Amniotic stem cell (primary cell): ENCODE measurements at places on chromosomes 5 and 9.

- DNase-seq = no peak
These were observed 114.4 kb downstream of the UBE2R2 start for GRCh38 chr9:33931326-33931725.

GRCh38 chr5:162274679-162275078 lies 207.1 kb downstream of the GABRG2 start:
- no peak for DNase-seq

DNA sequence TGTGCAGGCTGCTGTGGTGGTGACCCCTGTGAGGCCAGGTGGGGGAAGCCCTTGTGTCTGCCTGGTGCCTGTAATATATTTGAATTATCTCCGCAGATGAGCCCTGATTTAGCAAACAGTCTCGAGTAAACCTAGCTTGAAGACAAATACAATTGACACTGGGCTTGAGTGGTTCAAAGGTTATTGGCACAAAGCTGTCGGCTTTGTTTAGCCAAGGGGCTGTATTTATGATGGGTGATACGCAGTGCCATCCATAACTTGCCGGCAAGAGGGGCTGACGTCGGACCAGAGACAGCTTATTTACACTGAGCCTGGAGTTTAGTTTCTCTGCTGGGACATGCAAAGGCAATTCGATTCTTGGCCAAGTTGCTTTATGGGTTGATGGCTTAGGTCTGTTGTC lies 20.0 kb upstream of the PITX1 start:
- DNase-seq = no peak

DNA sequence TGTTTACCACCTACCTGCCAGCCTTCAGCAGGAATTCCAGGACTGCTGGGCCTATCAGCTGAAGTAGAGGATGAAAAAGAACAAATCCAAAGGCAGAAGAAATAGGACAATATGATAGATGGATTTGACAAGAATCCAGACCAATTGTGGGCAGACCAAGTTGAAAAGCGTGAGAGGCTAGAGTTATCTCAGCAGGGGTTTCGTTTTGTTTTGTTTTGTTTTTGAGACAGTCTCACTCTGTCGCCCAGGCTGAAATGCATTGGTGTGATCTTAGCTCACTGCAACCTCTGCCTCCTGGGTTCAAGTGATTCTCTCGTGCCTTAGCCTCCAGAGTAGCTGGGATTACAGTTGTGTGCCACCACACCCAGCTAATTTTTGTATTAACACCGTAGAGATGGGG lies 113.2 kb downstream of the PALM2AKAP2 start:
- no peak for DNase-seq

GRCh38 chr9:15010581-15010980 lies 100.4 kb upstream of the FREM1 start:
- DNase-seq = no peak

- DNase-seq = no peak
These were observed 43.3 kb downstream of the VAV2 start for GRCh38 chr9:133948561-133949485.

- DNase-seq = no peak
These were observed 2.3 kb upstream of the GMCL2 start for GRCh38 chr5:178189433-178189832.

DNA sequence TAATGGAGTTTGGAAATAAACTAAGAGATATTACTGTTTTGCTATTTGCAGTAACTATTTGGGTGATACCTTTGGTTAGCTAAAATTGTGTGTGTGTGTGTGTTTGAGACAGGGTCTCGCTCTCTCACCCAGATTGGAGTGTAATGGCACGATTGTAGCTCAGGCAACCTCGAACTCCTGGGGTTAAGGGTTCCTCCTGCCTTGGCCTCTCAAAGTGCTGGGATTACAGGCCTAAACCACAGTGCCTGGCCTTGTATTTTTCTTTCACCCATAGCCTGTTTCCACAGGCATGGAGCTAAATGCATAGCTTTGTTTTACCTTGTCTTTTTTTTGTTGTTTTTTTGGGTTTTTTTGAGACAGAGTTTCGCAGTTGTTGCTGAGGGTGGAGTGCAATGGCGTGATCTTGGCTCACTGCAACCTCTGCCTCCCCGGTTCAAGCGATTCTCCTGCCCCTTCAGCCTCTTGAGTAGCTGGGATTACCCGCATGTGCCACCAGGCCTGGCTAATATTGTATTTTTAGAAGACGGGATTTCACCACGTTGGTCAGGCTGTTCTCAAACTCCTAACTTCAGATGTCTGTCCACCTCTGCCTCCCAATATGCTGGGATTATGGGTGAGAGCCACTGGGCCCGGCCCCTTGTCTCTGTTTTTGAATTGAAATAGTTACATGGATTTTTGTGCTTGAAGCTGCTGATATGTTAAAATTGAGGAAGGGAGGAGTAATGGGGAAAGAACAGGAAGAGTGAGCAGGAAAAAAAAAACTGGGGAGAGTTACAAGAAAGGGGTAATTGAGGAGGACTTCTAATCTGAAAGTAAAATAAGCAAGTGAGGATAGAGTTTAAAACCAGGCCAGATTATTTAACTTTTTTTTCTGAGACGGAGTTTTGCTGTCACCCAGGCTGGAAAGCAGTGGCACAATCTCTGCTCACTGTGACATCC lies 5.7 kb downstream of the GPBP1 start:
- DNase-seq = no peak

DNA sequence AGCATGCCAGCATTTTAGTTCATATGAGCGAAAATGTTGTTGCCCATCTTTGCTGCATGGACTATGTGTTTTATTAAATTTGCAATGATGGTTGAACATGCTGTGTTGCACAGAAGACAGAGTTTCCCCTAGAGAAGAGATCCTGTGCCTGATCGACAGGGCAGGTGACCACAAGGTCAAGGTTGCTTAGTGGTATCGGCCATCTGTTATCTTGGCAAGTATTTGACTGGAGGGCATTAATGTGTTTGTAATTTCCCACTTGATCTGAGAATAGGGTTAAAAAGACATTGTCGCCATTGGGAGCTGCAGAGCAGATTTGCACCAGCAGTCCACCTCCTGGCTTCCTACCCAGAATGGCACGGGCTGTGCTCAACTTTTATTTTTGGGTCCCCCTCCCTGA lies 1523.6 kb upstream of the WWC1 start:
- no peak for DNase-seq

- no peak for DNase-seq
These were observed 3.4 kb downstream of the G3BP1 start for GRCh38 chr5:151775025-151775606.

DNA sequence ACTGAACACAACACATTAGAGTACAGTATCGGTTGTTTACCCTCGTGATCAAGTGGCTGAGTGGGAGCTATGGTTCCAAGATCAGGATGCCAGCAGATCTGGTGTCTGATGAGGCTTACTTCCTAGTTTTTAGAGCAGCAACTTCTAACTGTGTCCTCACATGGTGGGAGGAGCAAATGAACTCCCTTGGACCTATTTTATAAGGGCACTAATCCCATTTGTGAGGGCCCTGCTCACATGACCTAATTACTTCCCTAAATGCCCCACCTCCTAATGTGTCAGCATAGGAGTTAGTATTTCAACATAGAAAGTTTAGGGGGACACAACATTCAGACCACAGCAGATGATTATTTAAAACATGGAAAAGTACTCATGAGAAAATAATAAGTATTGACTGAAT lies 111.8 kb downstream of the GCNT1 start:
- no peak for DNase-seq

DNA sequence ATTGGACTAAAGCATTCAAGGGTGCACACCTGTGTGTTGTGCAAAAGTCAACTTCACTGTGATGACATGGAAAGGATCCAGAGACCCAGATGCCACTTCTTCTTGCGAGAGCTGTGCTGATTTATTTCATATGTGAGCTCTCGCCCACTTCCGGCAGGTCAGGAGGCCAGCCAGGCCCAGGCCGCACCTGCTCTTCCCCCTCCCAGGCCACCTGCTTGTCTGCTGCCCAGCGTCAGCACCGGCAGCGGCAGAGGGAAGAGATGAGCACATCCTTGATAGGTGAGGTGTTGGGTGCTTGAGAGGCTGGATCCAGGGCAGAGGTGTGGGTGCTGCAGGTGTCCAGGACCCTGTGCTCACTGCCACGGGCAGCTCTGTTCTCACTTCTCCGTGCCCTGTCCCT lies 242.9 kb downstream of the FANCC start:
- no peak for DNase-seq

DNA sequence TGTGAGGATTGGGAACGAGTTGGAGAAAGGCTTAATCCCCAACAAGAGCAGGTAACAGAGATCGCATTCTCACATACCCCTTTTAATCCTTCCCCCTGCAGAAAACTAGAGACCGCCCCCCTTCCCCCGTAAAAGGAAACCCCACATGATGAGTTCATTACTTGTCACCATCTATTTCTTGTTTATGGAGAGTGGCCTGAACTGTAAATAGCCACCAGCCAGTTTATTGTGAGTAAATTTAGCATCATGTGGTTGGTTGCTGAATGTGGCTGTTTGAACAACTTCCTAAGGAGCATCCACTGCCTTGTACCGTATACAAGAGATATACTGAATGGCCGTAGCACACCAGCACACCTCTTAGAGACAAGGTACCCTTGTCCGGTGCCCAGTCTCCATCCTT lies 62.1 kb downstream of the TJP2 start:
- DNase-seq = no peak

DNA sequence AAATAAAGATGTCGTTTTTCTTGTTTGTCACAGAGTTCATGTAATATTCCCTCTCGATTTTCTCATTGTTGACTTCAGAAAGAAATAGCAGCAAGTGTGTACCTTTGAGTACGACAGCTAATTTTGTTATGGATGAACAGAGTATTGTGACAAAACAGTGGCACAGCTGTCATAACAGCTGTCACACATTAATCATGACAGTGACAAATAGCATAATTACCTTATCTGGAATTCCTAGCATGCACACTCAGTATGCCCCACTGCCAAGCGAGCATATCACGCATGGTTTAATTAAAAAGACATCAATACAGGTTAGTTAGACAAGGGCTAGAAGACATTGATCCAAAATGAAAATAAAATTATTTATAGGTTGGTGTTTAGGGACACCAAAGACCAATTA lies 375.1 kb downstream of the SPATA31D1 start:
- no peak for DNase-seq

DNA sequence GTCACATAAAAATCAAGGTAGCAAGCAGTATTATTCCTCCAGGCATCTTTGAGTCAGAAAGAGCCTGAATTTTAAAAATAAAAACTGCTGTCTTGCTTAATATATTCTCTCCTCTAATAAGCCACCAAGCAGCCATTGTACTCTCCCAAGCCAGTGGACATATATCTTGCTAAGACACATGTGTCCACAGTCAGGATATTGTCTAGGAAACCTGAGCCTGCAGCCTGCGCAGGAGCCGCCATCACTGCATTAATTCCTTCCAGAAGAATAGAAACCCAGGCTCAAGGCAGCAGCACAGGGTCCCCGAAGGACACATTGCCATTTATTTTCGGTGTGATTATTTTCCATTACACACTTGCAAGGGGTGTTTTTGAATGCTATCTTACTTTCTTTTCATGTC lies 345.3 kb downstream of the ARHGEF28 start:
- DNase-seq = no peak

GRCh38 chr9:133951265-133951664 lies 40.9 kb downstream of the VAV2 start:
- no peak for DNase-seq

- DNase-seq = no peak
These were observed 380.8 kb downstream of the TMEM232 start for GRCh38 chr5:110345623-110346022.

- no peak for DNase-seq
These were observed 193.1 kb downstream of the ICE1 start for GRCh38 chr5:5615569-5615968.

GRCh38 chr9:122820490-122820845 lies 7.9 kb downstream of the PDCL start:
- no peak for DNase-seq

GRCh38 chr9:113599646-113600022 lies 136.1 kb downstream of the RGS3 start:
- DNase-seq = peak; percentile 87

DNA sequence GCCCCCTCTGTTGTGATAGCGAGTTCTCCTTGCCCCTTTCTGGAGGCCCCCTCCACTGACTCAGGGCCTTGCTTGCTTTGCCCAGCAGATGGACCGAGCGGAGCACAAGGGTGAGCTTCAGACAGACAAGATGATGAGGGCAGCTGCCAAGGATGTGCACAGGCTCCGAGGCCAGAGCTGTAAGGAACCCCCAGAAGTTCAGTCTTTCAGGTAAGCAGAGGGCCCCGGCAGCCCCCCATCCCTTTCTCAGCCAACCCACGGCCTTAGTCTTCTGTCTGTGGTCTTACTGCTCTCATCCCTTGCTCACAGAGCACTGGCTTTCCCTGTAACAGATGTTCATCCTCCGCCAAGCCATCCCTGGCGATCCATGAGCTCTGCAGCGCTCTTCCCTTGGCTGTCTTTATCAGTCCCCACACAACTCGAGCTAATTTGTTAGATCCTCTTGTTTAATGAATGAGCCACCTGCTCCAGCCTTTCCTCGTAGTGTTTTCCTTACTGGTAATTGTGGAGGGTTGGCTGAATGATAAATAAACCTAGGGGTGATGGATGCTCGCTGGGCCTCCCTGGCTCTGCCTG lies 18.4 kb upstream of the RARS1 start:
- DNase-seq = no peak

GRCh38 chr5:155222393-155222792 lies 208.8 kb downstream of the KIF4B start:
- DNase-seq = no peak

GRCh38 chr5:96247097-96247701 lies 185.8 kb downstream of the PCSK1 start:
- no peak for DNase-seq

DNA sequence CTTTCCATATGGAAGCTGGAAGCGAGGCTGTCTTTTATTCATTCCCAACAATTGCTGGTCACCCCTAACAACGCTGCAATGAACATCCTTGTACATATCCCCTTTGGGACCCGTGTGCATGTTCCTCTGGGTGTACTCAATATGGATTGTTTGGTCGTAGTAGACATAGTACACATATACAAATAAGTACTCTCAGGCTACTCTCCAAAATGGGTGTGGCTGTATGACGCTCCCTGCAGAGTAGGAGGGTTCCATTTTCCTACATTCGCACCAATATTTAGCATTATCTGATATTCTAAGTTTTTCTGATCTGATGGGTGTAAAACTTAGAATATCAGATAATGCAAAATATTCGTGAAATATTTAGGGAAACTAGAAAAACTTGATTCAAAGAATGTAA lies 23.2 kb upstream of the NAA35 start:
- DNase-seq = no peak

DNA sequence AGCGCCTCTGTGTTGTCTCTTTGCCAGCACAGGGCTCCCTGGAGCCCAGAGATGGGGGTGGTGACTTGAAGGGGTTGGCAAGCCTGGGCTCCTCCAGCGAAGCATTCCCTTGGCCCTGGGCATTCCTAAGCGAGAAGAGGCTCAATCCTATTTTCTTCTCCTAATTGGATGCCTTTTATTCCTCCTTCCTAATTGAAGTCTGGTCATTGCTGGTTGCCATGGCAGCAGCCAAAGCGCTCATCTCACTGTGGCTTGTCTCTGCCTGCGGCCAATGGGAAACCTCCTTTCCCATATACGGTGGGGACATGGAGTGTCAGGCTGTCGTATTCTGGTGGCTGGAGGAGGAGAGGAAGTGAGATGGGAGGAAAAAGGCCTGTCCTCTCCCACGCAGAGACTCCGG lies 52.3 kb upstream of the RARS1 start:
- DNase-seq = no peak

GRCh38 chr5:82265047-82265446 lies 13.1 kb downstream of the RPS23 start:
- DNase-seq = no peak

GRCh38 chr5:42994555-42995359 lies 45.4 kb downstream of the ANXA2R start:
- DNase-seq = peak; percentile 92

- no peak for DNase-seq
These were observed 8.4 kb downstream of the NDUFS4 start for GRCh38 chr5:53568871-53569270.
